CD4-positive, alpha-beta T cell treated with Interferon gamma for 1 hour (primary cell): ENCODE measurements at places on chromosomes 2 and 18.
A peak's percentile ranks its signal among the peaks of the same experiment; 100 is the strongest.

DNA sequence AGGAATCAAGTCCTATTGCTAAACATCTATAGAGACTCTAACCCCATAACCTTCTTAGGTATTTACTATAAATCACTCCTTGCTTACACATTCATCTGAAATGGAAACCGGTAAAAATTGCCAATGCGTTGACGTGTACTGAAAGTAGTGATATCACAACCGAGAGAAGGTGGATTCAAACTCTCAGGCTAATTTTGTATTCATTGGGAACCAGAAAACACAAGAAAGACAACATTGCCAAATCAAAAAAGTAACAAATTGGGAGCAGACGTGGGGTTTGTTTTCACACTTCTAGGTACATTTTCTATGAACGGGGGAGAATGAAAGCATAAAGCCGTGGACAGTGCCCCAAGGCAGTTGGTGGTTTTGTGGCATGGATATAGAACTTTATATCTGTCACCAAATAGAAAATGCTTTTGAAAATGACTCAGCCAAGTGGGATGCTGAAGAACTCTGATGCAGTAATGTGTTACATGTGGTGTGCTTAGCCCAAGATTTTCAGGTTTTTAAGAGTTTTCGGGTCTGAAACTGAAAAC is 155.1 kb upstream of the RASGRP3 start:
- no peak for DNase-seq

DNA sequence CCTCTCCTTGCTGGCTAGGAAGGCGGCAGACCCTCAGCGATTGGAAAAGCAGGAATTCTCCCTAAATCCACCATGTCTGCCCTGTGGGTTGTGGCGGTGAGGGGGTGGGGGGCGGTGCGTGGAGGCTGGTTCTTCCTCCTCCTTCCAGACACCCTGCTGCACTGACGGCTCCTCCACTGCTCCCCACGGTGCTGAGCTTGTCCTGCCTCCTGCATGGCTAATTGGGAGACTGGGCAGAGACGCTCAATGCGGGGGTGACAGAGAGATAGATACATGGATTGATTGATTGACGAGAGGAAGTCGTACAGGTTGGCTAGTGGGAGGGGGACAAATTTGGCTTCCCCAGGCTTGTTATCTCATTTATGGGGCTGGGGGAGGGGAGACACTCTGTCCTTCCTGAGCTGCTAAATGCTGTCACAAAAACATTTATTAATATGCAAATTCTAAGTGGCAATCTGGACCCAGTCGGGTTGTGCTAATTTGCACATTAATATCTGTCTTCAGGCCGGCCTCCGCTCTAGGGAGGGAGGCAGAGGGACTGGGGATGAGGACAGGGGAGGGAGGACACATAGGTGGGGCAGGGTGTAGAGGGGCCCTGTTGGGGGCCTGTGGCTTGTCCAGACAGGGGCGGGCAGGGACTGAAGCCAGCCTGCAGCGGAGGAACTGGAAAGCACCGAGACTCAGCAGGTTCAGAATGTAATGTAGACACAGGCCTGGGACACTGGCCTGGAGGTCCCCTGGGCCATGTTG is 181.6 kb downstream of the CELF4 start:
- DNase-seq = no peak

- no peak for DNase-seq
These were observed 634 bp upstream of the CNDP1 start for GRCh38 chr18:74533666-74534065.

DNA sequence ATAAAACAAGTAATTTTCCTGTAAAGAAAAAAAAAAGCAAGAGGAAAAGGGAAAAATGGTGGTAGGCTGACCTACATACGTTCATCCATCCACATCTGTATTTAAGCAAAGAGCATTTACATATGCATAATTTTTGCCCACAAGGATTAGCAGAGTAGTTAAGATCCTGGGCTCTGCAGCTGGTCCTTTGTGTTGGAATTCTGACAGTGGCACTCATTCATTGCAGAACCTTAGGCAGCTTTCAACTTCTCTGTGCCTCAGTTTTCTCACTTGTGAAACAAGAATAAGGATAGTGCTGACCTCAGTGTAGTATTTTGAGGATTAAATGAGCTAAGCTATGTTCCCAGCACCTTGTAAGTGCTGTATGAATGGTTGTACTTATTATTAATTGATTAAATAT is 211.3 kb downstream of the ARL4C start:
- DNase-seq = no peak

- DNase-seq = no peak
These were observed 192.3 kb upstream of the OSR1 start for GRCh38 chr2:19550750-19551149.

DNA sequence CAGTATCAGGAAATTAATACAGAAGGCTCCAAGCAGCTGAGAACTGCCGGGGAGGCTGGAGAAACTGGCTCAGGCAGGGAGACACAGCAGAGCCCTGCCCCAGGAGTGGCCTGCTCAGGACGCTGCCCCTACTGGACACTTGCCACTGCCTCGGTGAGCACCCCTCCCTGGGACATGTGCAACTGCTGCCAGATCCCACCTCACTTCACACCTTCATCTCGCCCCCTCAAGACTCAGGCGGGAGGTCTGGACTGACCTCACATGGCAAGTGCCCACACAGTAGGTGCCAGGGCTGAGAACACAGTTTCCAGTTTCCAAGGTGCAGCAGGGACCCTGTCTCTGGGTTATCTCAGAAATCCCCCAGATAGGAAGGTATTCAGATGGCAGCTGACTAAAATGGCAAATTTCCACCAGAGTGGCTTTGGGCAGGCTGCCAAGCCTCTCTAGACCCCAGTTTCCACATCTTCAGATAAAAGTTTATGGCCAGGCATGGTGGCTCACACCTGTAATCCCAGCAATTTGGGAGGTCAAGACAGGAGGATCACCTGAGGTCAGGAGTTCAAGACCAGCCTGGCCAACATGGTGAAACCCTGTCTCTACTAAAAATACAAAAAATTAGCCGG is 33.7 kb upstream of the LBH start:
- DNase-seq = no peak

DNA sequence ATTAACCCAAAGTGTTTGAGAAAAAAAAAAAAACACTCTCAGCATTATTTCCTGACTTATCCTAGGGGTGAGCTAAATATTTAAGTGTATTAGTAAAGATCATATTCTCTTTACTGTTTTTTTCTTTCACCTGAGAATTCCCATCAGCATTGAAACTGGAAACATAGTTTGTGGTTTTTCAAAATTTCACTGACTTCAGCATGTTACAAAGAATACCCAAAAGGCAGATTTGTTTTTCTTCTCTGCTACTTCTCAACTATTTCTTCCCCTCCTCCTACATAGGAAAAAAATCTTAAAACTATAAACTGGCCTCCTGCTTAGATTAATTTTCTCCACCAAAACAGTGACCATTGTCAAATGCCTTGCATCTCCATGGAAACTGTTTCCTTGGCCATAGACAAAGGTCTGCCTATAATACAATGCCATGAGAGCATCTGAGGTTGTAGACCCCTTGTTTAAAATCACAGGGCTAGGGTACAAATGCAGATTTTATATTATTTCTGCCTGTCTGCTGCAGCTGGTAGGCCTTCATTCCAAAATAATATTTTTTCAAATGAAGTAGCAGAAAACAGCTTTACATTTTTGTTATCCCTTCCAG is 179.7 kb upstream of the GALNT5 start:
- DNase-seq = no peak

DNA sequence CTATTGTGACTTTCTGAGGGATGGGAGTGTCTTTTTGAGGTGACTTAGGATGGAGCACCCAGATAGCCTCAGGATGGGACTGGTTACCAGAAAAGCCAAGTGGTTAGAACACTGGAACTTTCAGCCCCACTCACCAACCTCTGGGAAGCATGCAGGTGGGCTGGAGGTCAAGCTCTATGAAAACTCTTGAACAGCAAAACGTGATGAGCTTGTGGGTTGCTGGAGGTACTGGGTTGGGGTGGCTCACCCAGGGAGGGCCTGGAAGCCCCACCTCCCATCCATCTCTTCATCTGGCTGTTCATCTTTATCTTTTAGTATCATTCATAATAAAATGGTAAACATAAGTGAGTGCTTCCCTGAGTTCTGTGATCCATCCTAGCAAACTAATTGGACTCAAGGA is 216.4 kb downstream of the SPP2 start:
- no peak for DNase-seq

DNA sequence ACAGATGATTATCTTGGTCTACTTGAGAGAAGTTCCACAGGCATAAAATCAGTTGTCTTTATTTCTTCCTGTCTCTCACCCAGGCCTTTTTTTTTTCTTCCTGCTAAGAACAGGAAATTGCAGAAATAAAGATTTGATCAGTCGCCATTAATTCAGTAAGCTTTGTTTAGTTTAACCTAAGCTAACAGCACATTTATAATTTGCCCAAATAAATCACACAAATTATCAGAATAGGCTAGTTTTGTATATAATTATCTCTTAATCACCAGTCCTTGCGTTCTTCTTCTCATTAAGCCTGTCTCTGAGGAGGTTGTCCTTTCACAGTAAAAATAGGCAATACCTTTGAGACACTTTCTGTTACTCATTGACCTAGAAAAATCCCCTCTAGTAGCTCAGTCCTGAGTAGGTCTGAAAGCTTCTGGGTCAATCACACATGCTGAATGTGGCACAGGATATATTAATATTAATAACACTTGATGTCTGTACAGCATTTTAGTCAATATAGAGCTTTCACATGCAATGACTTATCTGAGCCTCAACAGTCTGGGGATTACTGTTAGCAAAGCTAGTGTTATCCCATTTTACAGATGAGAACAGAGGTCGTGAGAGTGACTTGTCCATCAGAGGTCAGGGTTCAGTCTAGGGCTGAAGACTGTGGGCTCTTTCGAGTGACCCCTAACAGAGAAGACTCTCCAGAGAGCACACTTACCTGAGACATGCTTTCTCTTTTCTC is 11.2 kb upstream of the STK17B start:
- DNase-seq = no peak

- DNase-seq = no peak
These were observed 122.6 kb upstream of the DNAJC10 start for GRCh38 chr2:182593394-182593975.

- no peak for DNase-seq
These were observed 327.7 kb downstream of the TMX3 start for GRCh38 chr18:68387246-68387645.

DNA sequence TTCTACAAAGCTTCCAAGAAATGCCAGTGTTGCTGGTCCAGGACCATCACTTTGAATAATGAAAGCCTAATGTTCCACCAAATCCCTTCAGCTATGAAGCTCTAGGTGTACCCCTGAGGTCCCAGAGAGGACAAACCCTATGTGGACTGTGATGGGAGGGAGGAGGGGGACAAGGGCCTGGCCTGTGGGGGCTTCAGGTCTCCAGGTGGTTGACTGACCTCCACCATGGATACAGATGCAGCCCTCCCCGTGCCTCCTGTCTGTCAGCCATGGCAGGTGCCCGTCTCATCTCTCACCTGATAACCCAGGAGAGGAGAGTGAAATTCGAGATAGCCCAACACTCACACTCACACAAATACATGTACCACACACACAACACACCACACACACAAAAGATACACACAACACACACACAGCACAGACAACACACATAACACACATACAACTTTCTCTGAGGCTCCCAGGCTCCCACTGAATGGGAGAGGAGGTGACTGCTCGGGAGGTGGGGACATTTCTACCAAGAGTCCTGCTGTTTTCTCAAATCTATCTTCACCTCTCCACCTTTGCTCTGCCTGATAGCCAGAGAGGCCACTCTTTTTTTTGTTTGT is 12.8 kb upstream of the RHOB start:
- no peak for DNase-seq

- DNase-seq = no peak
These were observed 102.2 kb upstream of the CELF4 start for GRCh38 chr18:37667836-37668235.

DNA sequence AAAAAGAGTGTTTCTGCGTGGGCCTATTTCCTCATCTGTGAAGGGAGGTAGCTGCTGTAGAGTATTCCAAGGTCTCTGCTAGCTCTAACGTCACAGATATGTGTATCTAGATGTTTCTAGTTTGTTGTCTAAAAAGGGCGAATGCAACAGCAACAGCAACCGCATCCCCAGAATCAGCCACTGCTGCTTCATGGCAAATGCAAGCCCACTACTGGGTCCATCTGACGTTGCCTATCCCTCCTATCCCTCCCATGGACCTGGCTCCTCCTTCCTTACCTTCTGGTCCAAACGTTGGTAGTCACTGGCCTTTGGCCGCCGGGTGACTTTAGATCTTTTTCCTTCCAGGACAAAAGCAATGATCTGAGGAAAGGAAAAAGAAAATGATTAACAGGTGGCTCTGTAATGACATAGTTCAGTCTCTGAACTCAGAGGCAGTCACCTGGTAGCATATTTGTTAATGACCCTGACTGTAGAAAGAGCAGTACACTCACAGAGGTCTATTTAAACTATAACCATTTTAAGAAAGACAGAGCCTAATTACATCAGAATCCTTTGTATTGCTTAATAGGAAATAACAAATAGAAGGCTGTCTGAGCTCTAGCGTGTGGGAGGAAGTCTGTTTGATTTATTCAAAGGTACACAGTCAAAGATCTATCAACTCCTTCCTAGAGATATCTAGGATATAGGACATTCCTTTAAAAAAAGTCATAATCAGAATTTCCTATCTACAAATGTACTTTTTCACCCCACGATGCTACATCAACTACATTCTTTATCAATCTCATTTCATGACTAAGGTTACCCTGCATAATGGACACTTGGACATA is 2.9 kb downstream of the TGOLN2 start:
- no peak for DNase-seq

DNA sequence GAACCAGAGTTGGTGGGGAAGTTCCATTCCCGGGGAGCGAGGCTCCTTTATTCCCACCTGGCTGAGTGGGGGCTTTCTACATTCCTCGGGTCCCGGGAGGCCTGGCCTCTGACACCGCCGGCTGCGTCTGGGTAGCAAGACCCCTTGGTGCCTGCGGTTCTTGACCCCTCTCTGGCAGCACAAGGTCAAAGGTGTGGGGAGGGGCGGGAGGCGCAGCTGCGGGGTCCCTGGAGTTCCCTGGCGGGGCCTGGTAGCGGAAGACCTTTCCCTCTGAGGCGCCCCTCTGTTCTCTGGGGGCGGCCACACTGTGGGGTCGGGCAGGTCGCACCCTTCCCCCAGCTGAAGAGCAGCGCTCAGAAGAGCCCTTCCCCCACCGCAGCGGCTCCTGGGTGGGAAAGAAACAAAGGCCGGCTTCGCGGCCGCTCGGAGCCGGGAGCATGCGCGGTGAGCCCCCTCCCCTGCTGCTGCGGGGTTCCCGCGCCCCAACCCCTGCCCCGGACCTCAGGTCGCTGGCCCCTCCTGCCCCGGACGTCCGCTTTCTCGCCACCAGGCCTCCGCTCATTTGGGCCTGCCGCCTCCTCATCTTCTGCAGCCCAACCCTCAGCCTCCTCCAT is 146.3 kb downstream of the ANKRD44 start:
- DNase-seq = no peak

DNA sequence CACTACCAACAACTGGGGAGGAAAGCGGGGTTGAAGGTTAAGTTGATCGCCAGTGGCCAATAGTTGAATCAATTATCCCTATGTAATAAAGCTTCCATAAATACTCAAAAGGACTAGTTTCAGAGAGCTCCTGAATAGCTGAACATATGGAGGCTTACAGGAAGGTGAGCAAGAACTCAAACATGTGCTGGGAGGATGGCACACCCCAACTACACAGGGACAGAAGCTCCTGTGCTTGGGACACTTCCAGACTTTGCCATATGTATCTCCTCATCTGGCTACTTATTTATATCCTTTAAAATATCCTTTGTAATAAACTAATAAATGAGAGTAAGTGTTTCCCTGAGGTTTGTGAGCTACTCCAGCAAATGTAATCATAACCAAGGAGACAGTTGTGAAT is 115.7 kb downstream of the HNMT start:
- no peak for DNase-seq

GRCh38 chr2:136246086-136246669 is 128.2 kb upstream of the CXCR4 start:
- DNase-seq = peak; percentile 66

GRCh38 chr2:67008155-67008554 is 389.0 kb upstream of the ETAA1 start:
- no peak for DNase-seq
